ENCODE measurements at places on chromosomes 12 and 14.
A peak's percentile ranks its signal among the peaks of the same experiment; 100 is the strongest.

DNA sequence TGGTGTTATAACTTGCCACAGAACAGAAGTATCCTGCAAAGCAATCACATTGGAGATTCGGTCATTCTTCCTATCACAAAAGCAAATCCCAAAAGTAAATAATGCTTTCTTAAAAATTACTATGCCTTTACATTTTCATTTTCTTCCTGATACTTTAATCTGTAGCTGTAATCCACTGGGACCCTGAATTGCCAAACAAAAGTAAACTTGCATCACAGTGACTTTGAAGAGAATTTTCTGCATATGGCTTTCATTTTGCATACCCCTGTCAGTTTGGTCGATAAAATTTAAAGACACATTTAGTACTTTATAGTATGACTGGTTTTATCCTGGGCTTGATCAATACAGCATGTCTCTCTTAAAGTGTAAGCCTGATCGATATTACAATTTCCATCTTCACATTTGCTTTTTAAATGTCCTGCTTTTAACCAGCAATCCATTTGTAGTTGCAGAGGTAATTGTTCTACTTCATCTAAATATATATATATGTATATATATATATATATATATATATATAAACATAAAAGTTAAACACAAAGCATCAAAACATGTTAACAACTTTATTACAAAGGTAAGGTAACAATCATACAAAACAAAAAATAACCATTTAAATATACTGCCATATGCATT, 53.7 kb upstream of the PLEKHA5 start:
- H3K27me3 ChIP-seq: no peaks in the 10 kb centered on the region
- H3K4me1 ChIP-seq: peaks cover 6% of the 10 kb centered on the region
- H3K4me3 ChIP-seq: no peak overlapping the region
- no peak for DNase-seq

- H3K4me1 ChIP-seq: no peaks in the 10 kb centered on the region
- no peak for DNase-seq
- no peak overlapping the region for H3K4me3 ChIP-seq
Observed at GRCh38 chr12:130977743-130978095, 24.0 kb downstream of the ADGRD1 start.

DNA sequence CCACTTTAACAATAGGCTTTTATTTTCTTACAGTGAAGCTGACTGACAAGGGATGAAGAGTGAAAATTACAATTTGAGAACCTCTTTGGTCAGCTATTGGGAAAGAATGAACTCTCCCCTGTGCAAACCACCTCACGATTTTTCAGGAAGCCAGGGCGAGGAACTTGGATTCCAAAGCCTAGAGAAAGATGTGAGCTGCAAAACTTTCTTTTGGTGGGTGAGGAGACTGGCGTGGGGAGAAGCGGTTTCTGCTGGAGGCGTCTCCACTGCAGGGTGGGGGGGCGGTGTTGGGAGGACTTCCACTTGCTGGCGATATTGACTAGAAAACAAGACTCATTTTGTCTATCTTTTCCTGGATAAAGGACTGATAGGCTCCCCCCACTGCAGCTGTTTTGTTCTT, 59.3 kb upstream of the VRK1 start:
- peaks cover 22% of the 10 kb centered on the region for H3K4me1 ChIP-seq
- peaks cover 43% of the 10 kb centered on the region for H3K27me3 ChIP-seq
- H3K36me3 ChIP-seq: no peaks in the 10 kb centered on the region

DNA sequence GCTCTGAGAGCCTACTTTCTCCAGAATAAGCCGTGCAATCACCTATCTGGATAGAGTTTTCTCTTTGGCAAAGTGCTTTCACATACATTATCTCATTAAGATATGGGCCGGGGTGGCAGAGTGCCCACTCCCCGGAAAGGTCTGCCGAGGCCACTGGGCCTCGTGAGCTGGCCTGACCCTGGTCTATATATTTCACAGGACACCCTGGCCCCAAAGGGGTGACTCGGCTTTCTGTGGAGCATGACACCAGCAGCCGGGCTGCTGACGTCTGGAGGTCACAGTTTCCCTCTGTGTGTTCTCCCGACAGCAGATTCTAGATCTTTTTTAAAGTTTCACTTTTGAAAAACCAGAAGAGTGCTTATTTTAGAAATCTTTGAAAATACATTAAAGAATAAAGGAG, 27.9 kb upstream of the ATP2A2 start:
- peak overlapping the region; percentile 71 for H3K27ac ChIP-seq
- no peak for DNase-seq
- H3K36me3 ChIP-seq: no peaks in the 10 kb centered on the region
- H3K4me3 ChIP-seq: peak overlapping the region; percentile 80
- H3K4me1 ChIP-seq: peaks cover 21% of the 10 kb centered on the region

- H3K4me1 ChIP-seq: peaks cover 34% of the 10 kb centered on the region
- H3K4me3 ChIP-seq: peak overlapping the region; percentile 88
- H3K27ac ChIP-seq: peak overlapping the region; percentile 95
- peaks cover 5% of the 10 kb centered on the region for H3K36me3 ChIP-seq
- peak; percentile 77 for DNase-seq
Observed at GRCh38 chr12:106342397-106343213, 14.9 kb upstream of the POLR3B start.

DNA sequence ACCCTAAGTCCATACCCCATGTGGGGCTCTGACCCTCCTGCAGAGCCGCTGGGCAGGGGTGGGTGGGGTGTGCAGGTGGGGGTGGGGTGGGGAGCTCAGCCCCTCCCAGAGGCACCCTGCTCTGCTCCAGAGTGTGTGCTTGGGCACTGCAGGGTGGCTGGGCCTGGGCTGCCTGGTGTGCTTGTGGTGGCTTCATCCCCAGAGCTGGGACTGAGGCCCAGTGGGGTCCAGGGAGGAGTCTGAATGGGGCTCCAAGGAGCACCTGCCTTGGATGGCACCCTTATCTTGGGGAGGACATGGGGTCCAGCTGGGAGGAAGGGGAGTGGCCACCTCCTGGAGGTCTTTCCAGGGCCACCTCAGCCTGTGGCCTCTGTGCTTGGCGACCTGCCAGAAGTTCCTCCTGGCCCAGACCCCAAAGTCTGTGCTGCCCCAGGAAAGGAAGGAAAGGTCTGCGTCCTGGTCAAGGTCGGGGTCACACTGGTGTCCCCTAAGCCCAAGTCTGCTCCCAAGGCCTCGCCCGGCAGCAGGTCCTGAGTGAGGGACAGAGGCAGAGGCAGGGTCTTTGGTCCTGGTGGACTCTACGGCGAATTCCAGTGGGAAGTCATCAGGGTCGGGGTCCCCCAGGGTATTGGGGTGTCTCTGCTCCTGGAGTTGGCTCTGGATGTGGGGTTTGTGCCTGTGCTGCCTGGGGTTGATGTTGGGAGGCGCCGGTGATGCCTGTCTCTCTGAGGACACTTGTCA, 373.4 kb downstream of the TMEM121 start:
- no peaks in the 10 kb centered on the region for H3K4me1 ChIP-seq
- peaks cover 3% of the 10 kb centered on the region for H3K27me3 ChIP-seq
- H3K4me3 ChIP-seq: no peak overlapping the region
- no peak for DNase-seq

- H3K36me3 ChIP-seq: no peaks in the 10 kb centered on the region
- H3K4me3 ChIP-seq: no peak overlapping the region
- H3K27me3 ChIP-seq: no peaks in the 10 kb centered on the region
- no peak overlapping the region for H3K27ac ChIP-seq
Observed at GRCh38 chr14:25628978-25629377, 579.0 kb upstream of the STXBP6 start.

All from HFFc6 (cell line).